NCI-H524 (cell line): ENCODE measurements at places on chromosomes 3 and 15.

- DNase-seq = no peak
These were observed 94.7 kb downstream of the RAB11A start for GRCh38 chr15:65963911-65964482.

- no peak for DNase-seq
These were observed 19.3 kb downstream of the ALCAM start for GRCh38 chr3:105385819-105386508.

DNA sequence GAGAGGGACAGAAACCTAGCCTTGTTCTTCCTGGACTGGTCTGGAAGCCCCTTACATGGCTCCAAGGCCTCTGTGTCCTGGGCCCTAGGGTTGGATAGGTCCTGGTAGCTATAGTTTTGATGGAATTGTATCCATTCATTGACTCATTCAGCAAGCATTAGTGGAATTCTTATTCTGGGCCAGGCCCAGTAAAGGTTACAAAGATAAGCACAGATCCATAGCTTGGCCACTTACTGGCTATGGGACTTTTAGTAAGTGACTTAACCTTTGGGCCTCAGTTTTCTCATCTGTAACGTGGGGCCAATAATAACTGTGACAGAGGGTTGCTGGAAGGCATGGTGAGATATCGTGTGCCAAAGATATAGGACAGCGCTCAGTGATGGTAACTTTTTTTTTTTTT lies 13.6 kb upstream of the DAG1 start:
- no peak for DNase-seq

- DNase-seq = no peak
These were observed 127.4 kb downstream of the FOXP1 start for GRCh38 chr3:71456156-71456555.

DNA sequence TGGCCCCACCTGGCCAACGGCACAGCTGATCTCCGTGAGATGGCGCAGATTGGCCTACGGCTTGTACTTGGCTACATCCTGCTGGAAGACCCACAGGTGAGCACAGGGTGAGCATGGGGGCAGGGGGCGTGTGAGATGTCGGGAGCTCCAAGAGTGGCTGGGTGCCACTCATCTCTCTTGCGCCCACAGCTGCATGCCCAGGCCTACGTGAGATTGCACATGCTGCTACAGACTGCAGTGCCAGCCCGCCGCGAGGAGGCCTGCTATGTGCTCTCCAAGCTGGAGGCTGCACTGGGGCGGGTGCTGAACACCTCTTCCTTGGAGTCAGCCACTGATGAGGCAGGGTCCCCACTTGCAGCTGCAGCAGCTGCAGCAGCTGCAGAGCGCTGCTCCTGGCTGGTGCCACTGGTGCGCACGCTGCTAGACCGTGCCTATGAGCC lies 22.3 kb downstream of the NBEAL2 start:
- no peak for DNase-seq

- peak; percentile 69 for DNase-seq
These were observed 62.8 kb downstream of the OTOL1 start for GRCh38 chr3:161559177-161559998.

DNA sequence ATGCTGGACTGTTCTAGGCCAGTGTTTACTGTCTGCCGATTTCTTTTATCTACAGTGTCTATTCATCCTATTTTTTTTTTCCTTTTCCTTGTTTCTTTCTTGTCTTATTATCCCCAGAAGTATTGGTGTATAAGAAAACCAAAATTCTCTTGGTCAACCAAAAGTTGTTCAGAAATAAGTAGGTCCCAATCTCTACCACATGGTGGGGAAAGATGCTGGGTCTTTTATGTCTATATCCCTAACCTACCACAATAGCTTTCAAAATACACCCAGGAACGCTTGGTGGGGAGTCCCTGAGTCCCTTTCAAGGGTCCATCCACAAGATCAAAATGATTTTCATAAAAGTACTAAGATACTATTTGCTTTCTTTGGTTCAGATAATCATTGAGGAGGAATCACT lies 225.6 kb downstream of the CLSTN2 start:
- peak; percentile 68 for DNase-seq

DNA sequence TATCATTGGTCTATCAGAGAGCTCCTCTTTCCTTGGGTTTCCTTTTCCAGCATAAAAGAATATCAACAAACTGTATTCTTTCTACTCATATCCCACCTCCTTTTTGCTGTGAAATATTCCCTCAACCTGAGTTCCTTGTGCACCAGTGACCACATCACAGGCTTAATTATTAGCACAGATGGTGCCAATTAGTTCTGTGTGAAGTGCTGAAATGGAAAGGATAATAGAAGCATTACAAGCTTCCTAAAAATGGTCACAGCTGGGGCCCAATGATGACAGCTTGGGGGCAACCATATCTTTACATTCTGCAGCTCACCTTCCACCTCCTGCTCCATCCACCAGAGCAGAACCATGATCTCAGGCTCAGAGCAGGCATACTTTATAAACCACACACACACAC lies 84.6 kb downstream of the ANO10 start:
- peak; percentile 93 for DNase-seq

- no peak for DNase-seq
These were observed 1.1 kb downstream of the TM4SF4 start for GRCh38 chr3:149475451-149476060.

DNA sequence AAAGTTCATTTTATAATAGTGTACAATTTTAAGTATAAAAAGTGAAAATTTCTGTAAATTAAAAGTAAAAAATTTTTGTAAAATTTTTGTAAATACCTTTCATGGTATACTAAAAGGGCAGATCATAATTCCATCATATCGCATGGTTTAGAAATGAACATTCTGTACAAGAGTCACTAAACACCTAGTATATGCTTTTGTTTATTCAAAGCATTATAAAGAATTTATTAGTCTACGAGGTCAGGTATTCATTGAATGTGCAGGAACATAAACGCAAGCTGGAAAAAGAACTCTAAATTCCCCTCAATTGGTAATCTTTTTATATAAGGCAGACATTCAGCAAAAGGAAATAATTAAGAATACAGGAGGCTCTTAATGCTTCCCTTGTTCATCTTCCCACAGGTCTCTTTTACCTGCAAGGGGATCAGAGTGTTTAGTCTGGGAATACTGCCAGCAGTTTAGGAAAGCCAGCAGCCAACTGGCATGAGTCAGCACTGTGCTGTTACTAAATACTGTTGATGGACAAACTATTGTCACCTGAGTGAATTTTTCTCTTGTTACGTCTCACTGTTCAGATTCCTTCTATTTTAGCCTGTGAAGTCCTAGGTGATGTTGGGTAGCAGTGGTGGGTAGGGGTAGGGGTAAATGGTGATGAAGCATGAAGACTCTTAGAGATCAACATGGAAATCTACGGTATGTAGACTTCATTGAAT lies 70.1 kb downstream of the UQCC5 start:
- peak; percentile 21 for DNase-seq

DNA sequence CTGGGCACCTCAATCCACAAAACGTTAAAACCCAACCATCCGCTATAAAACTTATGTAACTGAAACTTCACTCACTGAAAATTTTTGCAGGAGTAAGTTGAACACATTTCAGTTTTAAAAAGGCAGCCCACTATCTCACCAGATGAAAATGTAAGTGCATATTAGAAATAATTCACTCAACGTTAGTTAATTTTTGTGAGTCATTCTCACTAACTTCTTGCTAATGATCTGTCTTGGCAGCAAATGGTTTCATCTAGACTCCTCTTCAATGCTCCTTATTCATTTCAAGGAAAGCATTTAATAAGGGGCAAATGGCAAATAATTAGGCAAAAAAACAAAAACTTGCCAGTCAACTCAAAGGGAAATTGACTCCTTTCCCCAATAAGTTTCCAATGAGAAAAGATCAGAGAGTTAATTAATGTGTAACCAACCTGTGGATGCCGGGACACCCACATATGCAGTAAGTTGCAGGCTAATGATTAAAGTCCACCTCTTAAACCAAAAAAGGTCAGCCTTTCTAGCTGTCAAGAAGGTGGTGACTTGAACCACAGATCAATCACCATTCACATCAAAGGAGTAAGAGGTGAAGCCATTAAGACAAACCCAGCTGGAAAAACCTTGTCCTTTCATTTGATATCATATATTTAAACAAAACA lies 22.9 kb upstream of the PRICKLE2 start:
- no peak for DNase-seq

- DNase-seq = no peak
These were observed 461.3 kb upstream of the NAALADL2 start for GRCh38 chr3:174397848-174398247.
